H1 (cell line): ENCODE measurements at places on chromosomes 2 and 18. TPM values are rescaled to one million over a fixed set of nuclear protein-coding genes. Genes with fewer than 3 reads are reported as not detected.
A peak's percentile ranks its signal among the peaks of the same experiment; 100 is the strongest.

- no peak overlapping the region for H3K4me3 ChIP-seq
- DNase-seq = peak; percentile 92
- H3K27ac ChIP-seq = no peak overlapping the region
Observed at GRCh38 chr2:7672027-7672684, 754.9 kb downstream of the RNF144A start.

- H3K4me3 ChIP-seq = no peak overlapping the region
- H3K4me1 ChIP-seq = no peaks in the 10 kb centered on the region
- no peak overlapping the region for H3K27ac ChIP-seq
- no peaks in the 10 kb centered on the region for H3K27me3 ChIP-seq
Observed at GRCh38 chr2:200077210-200077650, 121.8 kb downstream of the MAIP1 start.

DNA sequence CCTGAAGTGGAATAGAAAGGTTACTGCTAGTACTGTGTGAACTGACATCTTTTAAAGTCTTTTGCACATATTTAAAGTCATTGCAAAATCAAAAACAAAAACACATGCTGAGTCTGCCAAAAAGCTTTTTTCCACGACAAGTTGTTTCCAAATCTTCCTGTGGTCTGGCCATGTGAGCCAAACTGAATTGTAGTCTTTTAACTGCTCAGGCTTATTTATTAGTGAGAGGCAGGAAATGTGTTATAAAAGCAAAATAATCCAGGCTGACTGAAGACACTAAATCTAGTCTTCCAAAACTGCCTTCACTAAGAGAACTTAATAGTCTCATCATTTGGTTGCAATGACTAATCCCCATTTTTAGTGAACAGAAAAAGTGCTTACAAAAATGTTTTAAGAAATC is 2.3 kb downstream of the KRCC1 start:
- no peaks in the 10 kb centered on the region for H3K27me3 ChIP-seq
- H3K27ac ChIP-seq = no peak overlapping the region

- H3K27ac ChIP-seq = no peak overlapping the region
- no peaks in the 10 kb centered on the region for H3K36me3 ChIP-seq
- H3K4me1 ChIP-seq = no peaks in the 10 kb centered on the region
- H3K27me3 ChIP-seq = no peaks in the 10 kb centered on the region
- DNase-seq = peak; percentile 49
- H3K4me3 ChIP-seq = no peak overlapping the region
Observed at GRCh38 chr2:60972889-60973656, 44.4 kb upstream of the PEX13 start.

- H3K27me3 ChIP-seq = no peaks in the 10 kb centered on the region
- H3K4me3 ChIP-seq = no peak overlapping the region
- H3K36me3 ChIP-seq = no peaks in the 10 kb centered on the region
- H3K4me1 ChIP-seq = no peaks in the 10 kb centered on the region
- DNase-seq = no peak
- no peak overlapping the region for H3K27ac ChIP-seq
Observed at GRCh38 chr2:144201868-144202468, 318.0 kb downstream of the ZEB2 start.

GRCh38 chr2:219171231-219171651 is 1.4 kb upstream of the SLC23A3 start:
- DNase-seq = peak; percentile 58
- no peaks in the 10 kb centered on the region for H3K27me3 ChIP-seq
- 0 out of 2 replicates have a peak, but pooled peaks cover 4% of the 10 kb centered on the region for H3K36me3 ChIP-seq
- H3K27ac ChIP-seq = no peak overlapping the region
- H3K4me1 ChIP-seq = no peaks in the 10 kb centered on the region

DNA sequence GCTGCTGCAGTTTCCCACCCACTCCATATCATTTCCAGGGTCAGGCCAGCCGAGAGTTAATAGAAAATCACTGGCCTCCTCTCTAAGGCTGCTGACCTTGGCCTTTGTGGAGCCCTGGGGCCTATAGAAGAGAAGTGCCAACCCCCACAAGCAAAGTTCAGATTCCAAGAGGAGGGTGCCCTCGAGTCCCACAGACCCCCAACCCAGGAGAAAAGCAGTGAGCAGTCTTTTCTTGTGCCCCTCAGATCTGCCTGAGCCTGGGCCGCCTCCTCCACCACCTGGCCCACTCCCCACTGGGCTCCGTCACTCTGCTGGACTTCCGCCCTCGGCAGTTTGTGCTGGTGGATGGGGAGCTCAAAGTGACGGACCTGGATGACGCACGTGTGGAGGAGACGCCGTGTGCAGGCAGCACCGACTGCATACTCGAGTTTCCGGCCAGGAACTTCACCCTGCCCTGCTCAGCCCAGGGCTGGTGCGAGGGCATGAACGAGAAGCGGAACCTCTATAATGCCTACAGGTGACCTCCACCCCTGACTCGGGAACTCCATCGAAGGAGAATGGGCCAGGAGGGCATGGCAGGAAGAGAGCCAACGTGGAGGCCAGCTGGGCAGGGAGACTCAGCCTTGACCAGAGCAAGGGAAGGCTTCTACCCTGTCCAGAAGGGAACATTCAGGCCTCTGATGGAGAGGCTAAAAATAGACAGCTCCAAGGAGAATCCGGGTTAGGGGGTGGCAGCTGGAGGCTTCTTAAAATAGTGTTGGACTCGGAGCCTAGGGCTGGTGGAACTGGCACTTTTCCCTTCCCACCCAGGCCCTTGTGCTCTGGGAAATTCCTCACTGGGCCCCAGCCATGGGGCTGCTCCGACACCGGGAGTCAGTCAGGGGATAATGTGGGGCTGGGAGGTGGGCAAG is 6.2 kb downstream of the PKDCC start:
- H3K36me3 ChIP-seq = peaks cover 90% of the 10 kb centered on the region
- no peak overlapping the region for H3K27ac ChIP-seq
- no peak for DNase-seq
- H3K4me3 ChIP-seq = no peak overlapping the region
- peaks cover 32% of the 10 kb centered on the region for H3K4me1 ChIP-seq

GRCh38 chr2:23679044-23679443 is 247.9 kb downstream of the ATAD2B start:
- H3K4me1 ChIP-seq = no peaks in the 10 kb centered on the region; the same call in 1 of the 2 replicates
- H3K27me3 ChIP-seq = no peaks in the 10 kb centered on the region
- DNase-seq = no peak
- H3K36me3 ChIP-seq = no peaks in the 10 kb centered on the region

GRCh38 chr2:135783439-135783838 is 41.8 kb downstream of the UBXN4 start:
- no peak for DNase-seq
- H3K4me1 ChIP-seq = no peaks in the 10 kb centered on the region
- H3K36me3 ChIP-seq = peaks cover 60% of the 10 kb centered on the region
- no peak overlapping the region for H3K27ac ChIP-seq

GRCh38 chr2:12456293-12457106 is 260.2 kb upstream of the TRIB2 start:
- no peak overlapping the region for H3K27ac ChIP-seq

DNA sequence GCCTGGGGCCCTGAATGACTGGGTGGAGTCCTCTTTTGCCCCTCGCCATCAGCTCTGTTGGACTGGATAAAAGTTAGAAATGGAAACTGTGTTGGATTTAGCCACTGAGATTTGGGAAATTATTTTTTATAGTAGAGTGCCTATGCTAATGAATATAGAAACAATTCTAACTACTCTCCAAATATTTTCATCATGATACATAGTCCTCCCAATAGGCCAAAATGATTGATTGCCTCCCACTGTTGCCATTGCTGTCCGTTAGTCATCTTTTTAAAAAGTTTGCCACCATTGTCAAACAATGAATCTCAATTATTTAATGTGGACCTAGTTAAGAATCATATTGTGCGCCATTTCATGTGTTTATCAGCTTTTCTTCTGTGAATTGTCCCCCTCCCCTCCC is 417.0 kb downstream of the GALR1 start:
- H3K27me3 ChIP-seq = no peaks in the 10 kb centered on the region
- no peak overlapping the region for H3K4me3 ChIP-seq
- no peaks in the 10 kb centered on the region for H3K36me3 ChIP-seq
- DNase-seq = no peak

DNA sequence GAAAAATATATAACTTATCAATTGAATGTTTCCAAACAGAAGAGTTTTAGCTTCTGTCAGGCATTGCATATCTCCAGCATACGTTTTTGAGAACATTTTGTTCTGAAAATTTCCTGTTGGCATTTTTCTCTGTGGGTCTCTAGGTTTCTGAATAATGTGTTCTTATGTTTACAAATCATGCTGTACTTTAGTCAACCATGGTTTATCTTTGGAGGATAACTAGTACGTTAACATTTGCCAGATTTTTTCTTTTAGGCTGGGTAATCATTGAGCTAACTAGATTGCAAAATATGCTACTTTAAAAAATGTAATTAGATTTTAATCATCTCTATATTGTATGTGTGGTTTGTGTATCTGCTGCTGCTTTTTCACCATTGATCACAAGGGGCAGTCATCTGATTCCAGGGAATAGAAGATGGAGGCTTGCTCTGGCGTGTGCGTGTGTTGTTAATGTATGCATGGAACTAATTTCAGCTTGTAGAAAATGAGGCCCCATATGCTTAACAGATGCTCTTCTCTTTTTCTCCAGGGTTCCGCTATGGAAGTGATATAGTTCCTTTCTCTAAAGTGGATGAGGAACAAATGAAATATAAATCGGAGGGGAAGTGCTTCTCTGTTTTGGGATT is 21.3 kb downstream of the XRCC5 start:
- peaks cover 100% of the 10 kb centered on the region for H3K36me3 ChIP-seq
- H3K27ac ChIP-seq = no peak overlapping the region
- no peak overlapping the region for H3K4me3 ChIP-seq
- H3K27me3 ChIP-seq = no peaks in the 10 kb centered on the region
- no peak for DNase-seq

- no peak overlapping the region; the same call in 1 of the 2 replicates for H3K27ac ChIP-seq
- H3K4me3 ChIP-seq = no peak overlapping the region
- no peaks in the 10 kb centered on the region for H3K36me3 ChIP-seq
- no peak for DNase-seq
- no peaks in the 10 kb centered on the region for H3K27me3 ChIP-seq
Observed at GRCh38 chr2:46048693-46049092, 248.5 kb upstream of the EPAS1 start.

GRCh38 chr2:54522624-54523281 is 66.6 kb downstream of the SPTBN1 start:
- H3K27ac ChIP-seq = no peak overlapping the region
- H3K27me3 ChIP-seq = no peaks in the 10 kb centered on the region
- H3K4me1 ChIP-seq = no peaks in the 10 kb centered on the region; the same call in 1 of the 2 replicates
- peak; percentile 50 for DNase-seq
- peaks cover 7% of the 10 kb centered on the region; the same call in 1 of the 2 replicates for H3K36me3 ChIP-seq

DNA sequence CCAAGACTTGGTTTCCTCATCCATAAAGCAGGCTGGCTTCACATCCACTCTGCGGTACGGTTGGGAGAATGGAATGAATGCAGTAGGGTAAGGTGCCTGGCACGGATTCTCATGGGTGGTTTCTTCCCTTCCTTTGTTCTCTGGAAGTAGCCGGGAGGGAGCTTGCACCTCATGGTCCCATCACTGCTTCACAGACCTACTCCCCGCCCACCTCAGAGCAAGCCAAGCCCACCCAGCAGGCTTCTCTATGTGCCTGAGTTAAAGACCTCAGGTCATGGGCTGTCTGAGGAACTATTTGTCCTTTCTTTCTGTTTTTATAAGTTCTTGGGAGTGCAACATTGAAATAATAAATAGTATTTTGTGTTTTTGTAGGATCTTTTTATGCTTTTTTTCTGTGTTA is 3.5 kb downstream of the DCDC2C start:
- H3K27ac ChIP-seq = no peak overlapping the region
- no peak overlapping the region for H3K4me3 ChIP-seq
- H3K36me3 ChIP-seq = no peaks in the 10 kb centered on the region
- H3K4me1 ChIP-seq = no peaks in the 10 kb centered on the region

- no peak for DNase-seq
- no peaks in the 10 kb centered on the region for H3K36me3 ChIP-seq
- H3K27me3 ChIP-seq = no peaks in the 10 kb centered on the region; the same call in 1 of the 2 replicates
Observed at GRCh38 chr2:74444498-74445318, 3.0 kb upstream of the RTKN start.

- no peak for DNase-seq
- no peak overlapping the region for H3K4me3 ChIP-seq
- no peaks in the 10 kb centered on the region for H3K36me3 ChIP-seq
- no peaks in the 10 kb centered on the region for H3K27me3 ChIP-seq
- no peak overlapping the region for H3K27ac ChIP-seq
Observed at GRCh38 chr18:75162467-75162866, 46.5 kb downstream of the PTGR3 start.

DNA sequence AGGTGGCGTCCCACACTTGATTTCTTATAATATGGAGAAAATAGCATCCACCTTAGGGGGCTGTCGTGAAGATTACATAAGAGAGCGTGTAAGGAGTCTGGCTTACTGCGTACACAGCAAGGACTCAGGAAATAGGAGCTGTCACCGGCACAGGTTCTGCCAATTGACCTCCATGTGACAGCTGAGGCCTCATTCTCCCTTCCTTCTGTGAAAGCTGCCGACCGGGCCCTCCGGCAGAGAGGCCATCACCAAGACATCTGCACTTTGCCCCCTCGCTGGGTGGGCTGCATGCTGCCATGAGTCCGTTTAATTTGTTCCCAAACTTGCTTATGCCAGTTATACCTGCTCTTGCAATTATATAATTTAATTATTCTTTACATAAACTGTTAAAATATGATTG is 27.7 kb downstream of the HS1BP3 start:
- no peak overlapping the region for H3K4me3 ChIP-seq
- no peaks in the 10 kb centered on the region for H3K27me3 ChIP-seq
- no peak for DNase-seq
- 0 out of 2 replicates have a peak, but pooled peaks cover 2% of the 10 kb centered on the region for H3K36me3 ChIP-seq
- no peaks in the 10 kb centered on the region for H3K4me1 ChIP-seq

GRCh38 chr2:19255481-19255880 is 102.9 kb downstream of the OSR1 start:
- DNase-seq = no peak
- no peak overlapping the region for H3K4me3 ChIP-seq
- no peaks in the 10 kb centered on the region for H3K27me3 ChIP-seq
- H3K27ac ChIP-seq = no peak overlapping the region

DNA sequence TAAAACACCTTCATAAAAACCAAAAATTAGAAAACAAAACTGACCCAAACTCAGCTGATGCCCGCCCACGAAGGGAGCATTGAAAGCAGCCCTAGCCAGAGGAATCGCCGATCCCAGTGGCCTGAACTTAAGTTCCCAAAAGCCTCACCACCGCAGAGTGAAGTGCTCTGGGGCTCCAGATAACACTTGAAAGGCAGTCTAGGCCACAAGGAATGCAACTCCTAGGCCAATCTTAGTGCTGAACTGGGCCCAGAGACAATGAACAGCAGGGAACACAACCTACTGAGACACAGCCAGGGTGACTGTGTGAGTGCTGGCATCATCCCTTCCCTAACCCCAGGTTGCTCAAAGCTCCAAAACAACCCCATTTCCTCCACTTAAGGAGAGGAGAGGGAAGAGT is 59.6 kb upstream of the CHN1 start:
- no peaks in the 10 kb centered on the region for H3K4me1 ChIP-seq
- no peaks in the 10 kb centered on the region for H3K27me3 ChIP-seq
- no peaks in the 10 kb centered on the region; the same call in 1 of the 2 replicates for H3K36me3 ChIP-seq
- no peak overlapping the region for H3K27ac ChIP-seq
- H3K4me3 ChIP-seq = no peak overlapping the region

GRCh38 chr2:36059691-36060090 is 295.9 kb upstream of the CRIM1 start:
- H3K27me3 ChIP-seq = no peaks in the 10 kb centered on the region
- H3K4me3 ChIP-seq = no peak overlapping the region
- no peaks in the 10 kb centered on the region for H3K36me3 ChIP-seq

Gene OBSL1
- total RNA-seq = 127 and 135 TPM in 2 replicates

Gene HNMT
- total RNA-seq = 3.2 and 3.6 TPM in 2 replicates

Gene NYAP2
- not detected in 2 replicates for total RNA-seq

Gene ABCG8
- not detected in 2 replicates for total RNA-seq

Gene HK2
- total RNA-seq = 61.0 and 61.9 TPM in 2 replicates

Gene RGPD3
- total RNA-seq = 0.17 TPM in 1 of 2 replicates, not detected in the other

Gene SKA1
- 18.9 and 22.9 TPM in 2 replicates for total RNA-seq

Gene ASXL3
- total RNA-seq = 1.3 TPM in 2 replicates
